ENCODE measurements at places on chromosomes 4 and X.

GRCh38 chr4:44760142-44760898 lies 34.0 kb upstream of the GNPDA2 start:
- DNase-seq: peak; percentile 28

DNA sequence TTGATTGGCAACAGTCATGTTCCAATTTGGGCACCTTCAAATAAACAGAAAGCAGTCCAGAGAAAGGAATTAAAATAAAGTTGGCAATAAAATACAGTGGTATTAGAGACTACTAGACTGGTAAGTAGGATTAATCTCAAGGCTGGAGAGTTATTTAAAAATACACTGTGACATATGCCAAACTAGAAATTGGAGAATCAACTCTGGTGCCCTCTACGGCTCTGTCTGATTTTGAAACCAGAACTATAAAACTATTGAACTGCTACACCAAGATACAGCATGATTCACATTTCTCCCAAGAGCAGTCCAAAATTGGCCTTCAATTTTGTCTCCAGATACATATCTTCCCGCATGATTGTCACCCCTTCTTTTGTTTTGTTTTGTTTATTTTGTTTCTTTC lies 78.7 kb upstream of the FAM47B start:
- no peak for DNase-seq

GRCh38 chrX:133391111-133391510 lies 24.2 kb downstream of the GPC4 start:
- DNase-seq: no peak

DNA sequence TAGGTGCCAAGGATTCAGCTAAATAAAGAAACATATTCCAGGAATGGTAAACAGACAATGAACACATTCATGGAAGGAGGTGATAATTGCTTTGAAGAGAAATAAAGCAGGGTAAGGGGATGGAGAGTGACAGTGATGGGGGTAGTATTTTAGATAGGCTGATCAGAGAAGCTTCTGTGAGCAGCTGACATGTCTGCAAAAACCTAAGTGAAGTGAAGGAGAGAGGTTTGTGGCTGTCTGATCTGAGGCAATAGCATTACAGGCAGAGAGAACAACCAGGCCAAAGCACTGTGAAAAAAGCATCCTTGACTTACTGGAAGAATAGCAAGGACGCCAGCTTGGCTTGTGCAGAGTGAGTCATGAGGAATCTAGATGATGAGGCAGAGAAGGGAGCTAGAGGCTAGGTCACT lies 271.9 kb upstream of the GATB start:
- DNase-seq: peak; percentile 50

- DNase-seq: peak; percentile 10
Measured at GRCh38 chr4:142248946-142249345, 597.2 kb downstream of the INPP4B start.

GRCh38 chrX:150478496-150479492 lies 89.6 kb upstream of the MTM1 start:
- DNase-seq: no peak

DNA sequence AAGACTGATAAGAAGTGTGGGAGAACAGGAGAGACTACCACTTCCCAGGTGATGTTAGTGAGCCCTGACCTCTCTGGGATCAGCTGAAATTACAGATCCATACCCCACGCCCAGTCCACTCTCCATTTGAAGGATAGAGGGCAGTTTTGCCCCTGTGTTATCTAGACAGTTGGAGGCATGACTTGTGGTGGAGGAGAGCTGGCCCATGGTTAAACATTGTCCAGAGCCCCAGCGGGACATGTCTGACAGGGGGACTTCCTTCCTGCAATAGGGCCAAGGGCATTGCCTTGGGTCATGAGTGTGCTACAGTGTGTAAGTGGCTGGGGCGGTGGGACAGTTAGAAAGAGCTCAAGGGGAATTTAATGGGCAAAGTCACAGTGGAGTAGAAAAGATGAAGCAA lies 181.1 kb downstream of the MID1IP1 start:
- no peak for DNase-seq

DNA sequence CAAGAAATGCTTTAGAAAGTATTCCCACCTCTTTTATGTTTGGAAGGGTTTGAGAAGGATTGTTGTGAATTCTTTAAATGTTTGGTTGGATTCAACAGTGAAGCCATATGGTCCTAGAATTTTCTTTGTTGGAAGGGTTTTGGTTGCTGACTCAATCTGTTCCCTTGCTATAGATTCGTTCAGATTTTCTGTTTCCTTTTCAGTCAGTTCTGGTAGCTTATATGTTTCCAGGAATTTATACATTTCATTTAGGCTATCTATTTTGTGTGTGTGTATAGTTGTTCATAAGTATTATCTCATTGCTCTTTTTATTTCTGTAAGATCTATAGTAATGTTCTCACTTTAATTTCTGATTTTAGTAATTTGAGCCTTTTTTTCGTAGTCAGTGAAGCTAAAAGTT lies 114.4 kb downstream of the MSN start:
- no peak for DNase-seq

GRCh38 chrX:150257353-150258175 lies 105.6 kb upstream of the MAMLD1 start:
- no peak for DNase-seq

- DNase-seq: no peak
Measured at GRCh38 chrX:12617241-12617640, 174.0 kb upstream of the PRPS2 start.

GRCh38 chr4:110484029-110484428 lies 8.1 kb downstream of the ENPEP start:
- no peak for DNase-seq

GRCh38 chrX:113473418-113473817 lies 632.8 kb upstream of the AMOT start:
- no peak for DNase-seq

DNA sequence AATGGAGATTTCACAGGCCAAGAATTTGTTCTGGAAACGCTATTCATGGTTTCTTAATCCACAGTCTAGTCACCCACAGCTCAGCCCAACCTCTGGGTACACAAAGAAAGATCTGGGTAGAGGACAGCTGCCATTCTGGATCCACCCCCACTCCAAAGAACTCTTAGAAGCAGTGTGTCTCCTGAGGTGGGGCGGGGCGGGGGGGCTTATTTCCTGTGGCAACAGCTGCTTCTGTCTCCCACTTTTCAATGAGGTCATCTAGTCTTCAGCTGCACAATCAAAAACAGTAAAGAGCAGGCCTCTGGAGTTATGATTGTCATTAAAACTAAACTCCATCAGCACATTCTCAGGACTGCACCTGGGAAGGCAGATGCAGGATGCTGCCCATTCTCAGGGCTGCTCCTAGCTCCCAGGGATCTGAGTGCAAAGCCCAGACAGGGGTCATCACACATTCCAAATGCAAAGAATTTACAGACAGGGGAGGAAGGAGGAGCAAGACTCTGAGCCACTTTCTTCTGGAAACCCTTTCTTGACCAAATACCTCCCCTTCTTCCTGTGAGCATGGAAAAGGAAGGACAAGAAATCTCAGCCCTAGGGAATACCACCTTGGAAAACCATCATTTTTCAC lies 207.3 kb downstream of the HS6ST2 start:
- DNase-seq: no peak

GRCh38 chrX:37662181-37662580 lies 23.4 kb upstream of the XK start:
- no peak for DNase-seq

- DNase-seq: no peak
Measured at GRCh38 chrX:44843318-44843702, 511 bp upstream of the DUSP21 start.

DNA sequence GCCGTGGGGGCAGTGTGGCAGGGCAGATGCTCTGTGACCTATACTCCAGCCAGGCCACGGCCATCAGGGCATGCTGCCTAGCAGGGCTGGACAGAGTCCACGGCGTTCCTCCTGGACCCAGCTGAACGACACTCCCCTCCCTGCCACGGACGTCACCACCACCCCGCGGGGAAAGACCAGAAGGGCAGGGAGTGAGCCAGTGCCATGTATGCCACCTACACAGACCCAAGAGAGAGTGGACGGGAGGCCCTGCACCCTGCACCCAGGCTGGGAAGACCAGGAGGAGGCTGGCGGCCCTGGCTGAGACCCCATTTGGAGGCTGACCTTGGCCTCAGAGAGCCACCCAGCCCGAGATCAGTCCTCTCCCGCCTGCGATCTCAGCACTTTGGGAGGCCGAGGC lies 101.9 kb downstream of the FAM53A start:
- no peak for DNase-seq

- DNase-seq: peak; percentile 95
Measured at GRCh38 chrX:150731795-150732194, 38.6 kb downstream of the MTMR1 start.

GRCh38 chr4:3422808-3423297 lies 18.9 kb upstream of the HGFAC start:
- DNase-seq: no peak

DNA sequence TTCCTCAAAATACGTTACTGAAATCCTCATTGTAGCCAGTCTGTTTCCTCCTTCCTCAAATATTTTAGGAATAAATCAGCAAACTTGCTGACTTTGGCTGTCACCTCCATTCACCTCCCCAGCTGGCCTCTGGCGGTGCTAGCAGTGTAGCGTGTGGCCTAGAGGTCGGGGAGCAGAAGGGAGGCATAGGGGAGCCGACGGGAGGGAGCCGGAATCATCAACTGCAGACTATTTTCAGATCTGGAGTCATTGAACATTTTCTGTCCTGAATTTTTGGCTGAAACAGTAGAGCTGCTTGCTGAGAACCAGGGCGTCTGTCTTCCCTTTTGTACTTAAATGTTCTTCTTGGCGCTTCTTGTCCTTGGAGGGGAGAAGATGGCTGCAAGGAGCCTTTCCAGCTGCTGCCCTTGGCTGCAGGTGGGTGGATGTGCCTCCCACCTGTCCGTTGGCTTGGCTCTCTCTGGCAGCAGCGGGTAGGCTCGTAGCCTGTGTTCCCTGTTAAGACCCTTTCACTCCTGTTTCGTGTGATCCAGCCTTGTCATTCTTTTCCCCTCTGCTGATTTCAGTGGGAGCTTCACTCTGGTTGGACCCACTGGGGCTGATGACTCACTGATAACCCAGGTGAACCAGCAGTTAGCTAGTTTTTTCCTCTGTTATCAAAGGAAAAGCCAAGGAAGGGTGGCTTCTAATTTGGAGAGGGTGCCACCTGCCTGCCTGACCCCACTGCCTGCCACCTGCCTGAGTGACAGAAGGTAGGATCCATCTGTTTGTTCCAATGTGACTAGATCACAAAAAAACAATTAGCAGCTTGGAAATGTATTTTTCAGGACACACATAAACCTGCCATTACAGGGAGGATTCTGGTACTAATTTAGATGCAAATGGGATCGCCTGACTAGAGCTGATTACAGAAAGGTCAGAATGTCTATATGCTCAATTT lies 135.9 kb downstream of the GATB start:
- peak; percentile 11 for DNase-seq

DNA sequence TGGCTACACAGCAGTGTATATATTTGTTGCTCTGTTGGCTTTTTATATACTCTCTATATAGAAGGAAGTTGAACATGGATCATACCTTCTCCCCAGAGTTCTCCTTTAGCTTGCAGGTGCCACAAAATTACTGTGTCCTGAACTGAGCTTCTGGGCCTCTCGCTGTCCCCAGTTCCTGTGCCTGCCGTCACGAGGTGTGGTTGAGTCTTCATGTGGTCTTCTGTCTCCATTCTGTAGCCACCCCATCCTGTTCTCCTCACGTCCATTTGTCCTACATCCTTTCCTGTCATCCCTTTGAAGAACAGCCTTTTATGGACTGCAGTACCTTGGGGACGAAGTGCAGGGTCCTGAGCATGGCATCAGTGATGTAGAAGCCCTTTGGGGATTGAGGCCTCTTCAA lies 14.5 kb downstream of the TMEM131L start:
- DNase-seq: no peak

GRCh38 chrX:47285836-47286320 lies 53.1 kb downstream of the USP11 start:
- DNase-seq: no peak

DNA sequence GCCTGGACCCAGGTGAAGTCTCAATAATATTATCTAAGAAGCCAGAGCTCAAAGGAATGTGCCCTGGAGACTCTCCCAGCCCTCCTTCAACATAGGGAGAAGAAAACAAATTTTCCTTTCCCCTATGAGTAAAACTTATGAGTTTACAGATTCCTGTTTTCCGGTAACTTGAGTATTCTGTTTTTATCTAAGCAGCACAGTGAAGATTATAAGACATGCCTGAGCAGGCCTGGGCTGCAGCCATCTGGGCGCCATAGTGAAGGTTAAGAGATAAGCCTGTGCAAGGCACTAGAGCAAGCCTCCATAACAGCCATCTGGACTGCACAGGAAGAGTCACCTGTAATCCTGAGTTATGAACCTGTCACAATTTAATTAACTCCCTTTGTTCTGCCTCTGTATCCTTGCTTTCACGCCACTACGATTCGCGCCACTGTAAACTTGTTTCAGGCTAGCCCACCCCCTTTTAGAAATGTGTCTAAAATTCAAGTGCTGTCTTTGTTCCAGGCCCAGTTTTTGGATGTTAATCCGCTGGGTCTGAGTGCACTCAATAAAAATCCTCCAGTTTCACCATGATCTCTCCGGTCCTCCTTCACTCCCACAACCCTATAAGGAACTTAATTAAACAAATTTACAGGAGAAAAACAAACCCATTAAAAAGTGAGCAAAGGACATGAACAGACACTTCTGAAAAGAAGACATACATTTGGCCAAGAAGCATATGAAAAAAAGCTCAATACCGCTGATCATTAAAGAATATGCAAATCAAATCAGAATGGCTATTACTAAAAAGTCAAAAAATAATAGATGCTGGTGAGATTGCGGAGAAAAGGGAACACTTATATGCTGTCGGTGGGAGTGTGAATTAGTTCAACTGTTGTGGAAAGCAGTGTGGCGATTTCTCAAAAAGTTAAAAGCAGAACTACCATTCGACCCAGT lies 189.5 kb downstream of the APBB2 start:
- peak; percentile 26 for DNase-seq

DNA sequence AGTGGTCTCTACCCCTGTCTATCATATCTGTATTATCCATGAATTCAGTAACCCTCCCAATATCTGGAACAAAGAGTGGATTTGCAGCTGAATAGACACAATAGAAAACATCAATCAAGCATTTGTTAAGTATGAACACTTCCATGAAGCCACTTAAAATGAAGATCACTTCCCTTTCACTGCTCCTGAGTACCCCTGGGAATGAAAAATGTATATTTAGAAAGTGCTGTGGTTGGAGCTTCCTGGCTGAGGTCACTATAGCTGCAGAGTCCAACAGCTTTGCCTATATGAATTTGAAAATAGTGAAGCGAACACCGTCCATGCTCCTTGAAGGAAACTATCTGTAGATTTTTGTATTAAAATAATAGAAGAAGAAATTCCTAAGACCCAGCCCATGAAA lies 227.0 kb downstream of the DTHD1 start:
- no peak for DNase-seq

- DNase-seq: no peak
Measured at GRCh38 chr4:16530688-16531635, 304.7 kb upstream of the TAPT1 start.

GRCh38 chr4:152938237-152938947 lies 2.3 kb downstream of the FHDC1 start:
- no peak for DNase-seq

DNA sequence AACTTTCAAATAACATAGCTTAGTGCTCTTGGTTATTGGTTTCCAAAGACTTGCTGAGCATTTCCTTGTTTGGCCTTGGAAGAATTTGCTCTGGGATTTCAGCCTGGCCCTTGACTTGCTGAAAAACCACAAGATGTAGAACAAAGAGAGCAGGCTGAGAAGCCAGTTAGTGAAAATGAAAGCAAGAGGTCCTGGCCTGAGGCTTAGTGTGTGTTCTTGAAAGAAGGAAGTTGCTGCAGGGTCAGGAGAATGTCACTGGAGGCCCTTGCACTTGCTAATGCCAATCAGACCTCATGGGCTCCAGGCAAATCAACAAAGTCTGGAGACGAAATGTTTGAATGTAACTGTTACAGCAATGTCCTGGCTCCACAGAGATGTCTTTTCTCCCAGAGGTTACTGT lies 79.4 kb downstream of the SYNPO2 start:
- DNase-seq: peak; percentile 94

- no peak for DNase-seq
Measured at GRCh38 chr4:18961879-18962278, 940.3 kb upstream of the LCORL start.
